ENCODE measurements at places on chromosomes 13 and 19. TPM values are rescaled to one million over a fixed set of nuclear protein-coding genes. Genes with fewer than 3 reads are reported as not detected.

The SYCN gene
- not detected for total RNA-seq

DNA sequence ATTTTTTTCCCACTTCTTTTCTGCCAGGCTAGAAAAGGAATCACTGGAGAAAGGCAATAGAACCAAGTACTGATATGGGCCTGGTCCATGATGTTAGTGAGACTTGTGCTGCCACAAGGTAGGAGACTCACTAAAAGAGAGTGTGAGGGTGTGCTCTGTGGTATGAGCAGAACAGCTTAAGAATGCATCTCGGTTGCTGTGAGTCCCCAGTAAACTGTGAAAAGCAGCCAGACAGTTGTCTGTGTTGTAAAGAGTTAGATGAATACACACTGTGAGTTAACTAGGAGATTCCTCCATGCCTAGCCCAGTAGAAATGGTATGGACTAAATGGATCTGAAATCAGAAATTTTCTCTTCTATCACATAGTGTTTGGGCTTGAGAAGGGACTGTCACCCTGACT is 1177.3 kb upstream of the MIR17HG start:
- no peak overlapping the region for H3K4me3 ChIP-seq
- no peaks in the 10 kb centered on the region for H3K4me1 ChIP-seq
- H3K27me3 ChIP-seq, result no peaks in the 10 kb centered on the region
- H3K36me3 ChIP-seq, result no peaks in the 10 kb centered on the region

- peak overlapping the region; percentile 50 for H3K4me3 ChIP-seq
- H3K27ac ChIP-seq, result no peak overlapping the region
- no peak for DNase-seq
Observed at GRCh38 chr13:24670961-24671381, 9.2 kb upstream of the ATP12A start.

GRCh38 chr13:110589793-110590390 is 25.5 kb upstream of the NAXD start:
- H3K4me3 ChIP-seq, result no peak overlapping the region
- no peaks in the 10 kb centered on the region for H3K36me3 ChIP-seq
- DNase-seq, result no peak
- peaks cover 8% of the 10 kb centered on the region for H3K27me3 ChIP-seq

GRCh38 chr13:37492075-37492474 is 106.5 kb downstream of the POSTN start:
- DNase-seq, result no peak
- no peak overlapping the region for H3K4me3 ChIP-seq
- no peak overlapping the region for H3K27ac ChIP-seq
- H3K36me3 ChIP-seq, result no peaks in the 10 kb centered on the region

DNA sequence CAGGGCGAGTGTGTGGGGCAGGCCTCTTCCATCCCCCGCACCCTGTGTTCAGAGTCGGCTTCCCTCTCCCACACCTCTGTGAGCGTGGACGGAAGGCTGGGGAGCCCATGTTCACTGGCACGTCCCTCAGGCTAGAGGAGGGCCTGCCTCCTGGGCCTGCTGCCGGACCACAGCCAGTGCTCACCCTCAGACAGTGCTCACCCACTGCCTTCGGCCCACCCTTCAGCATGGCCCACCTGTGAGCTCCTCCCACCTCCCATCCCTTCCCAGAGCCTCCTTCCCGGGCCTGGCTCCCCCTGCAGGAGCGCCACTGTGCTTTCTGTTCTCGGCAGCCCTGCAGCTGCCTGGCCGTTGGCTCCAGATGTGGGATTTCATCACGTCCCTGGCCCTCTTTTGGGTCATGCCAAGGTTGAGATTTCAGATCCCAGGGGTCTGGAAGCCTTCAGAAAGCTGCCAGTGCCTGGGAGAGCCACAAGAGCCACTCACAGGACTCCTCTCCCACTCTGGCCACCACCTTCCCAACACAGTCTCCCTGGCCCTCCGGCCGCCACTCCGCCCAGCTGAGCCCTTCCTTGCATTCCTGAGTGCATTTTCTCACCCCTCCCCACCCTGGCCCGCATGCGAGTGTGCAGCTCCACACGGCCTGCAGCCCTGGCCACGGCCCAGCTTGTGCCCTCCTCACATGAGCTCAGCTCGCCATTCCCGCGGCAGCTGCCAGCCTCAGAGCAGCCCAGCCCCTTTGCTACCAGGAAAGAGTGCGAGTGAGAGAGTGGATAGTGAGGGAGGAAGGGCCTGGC is 25.3 kb downstream of the CAPN12 start:
- no peaks in the 10 kb centered on the region for H3K4me1 ChIP-seq
- no peaks in the 10 kb centered on the region for H3K27me3 ChIP-seq
- DNase-seq, result no peak

DNA sequence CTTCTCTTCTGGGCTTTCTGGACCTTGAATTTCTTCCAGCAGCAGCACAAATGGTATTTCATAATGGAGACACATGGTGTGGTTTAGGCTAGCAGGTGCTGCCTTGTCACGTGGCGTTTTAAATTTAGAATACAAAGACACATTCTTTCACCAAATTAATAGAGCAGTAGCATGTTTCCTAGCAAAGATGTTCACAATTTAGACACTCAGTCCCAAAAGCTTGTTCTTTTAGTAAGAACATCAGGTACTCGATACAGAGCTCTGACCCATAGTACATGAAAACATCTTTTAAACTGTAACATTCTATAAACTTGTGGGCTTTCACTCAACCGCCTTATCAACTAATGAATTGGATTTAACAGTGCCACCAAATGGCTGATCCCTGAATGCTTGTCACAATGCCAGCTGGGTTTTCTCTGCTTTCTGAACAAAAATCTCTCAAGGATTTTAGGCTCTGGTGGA is 290.1 kb downstream of the DCLK1 start:
- no peaks in the 10 kb centered on the region for H3K36me3 ChIP-seq
- H3K27ac ChIP-seq, result no peak overlapping the region
- H3K27me3 ChIP-seq, result no peaks in the 10 kb centered on the region

DNA sequence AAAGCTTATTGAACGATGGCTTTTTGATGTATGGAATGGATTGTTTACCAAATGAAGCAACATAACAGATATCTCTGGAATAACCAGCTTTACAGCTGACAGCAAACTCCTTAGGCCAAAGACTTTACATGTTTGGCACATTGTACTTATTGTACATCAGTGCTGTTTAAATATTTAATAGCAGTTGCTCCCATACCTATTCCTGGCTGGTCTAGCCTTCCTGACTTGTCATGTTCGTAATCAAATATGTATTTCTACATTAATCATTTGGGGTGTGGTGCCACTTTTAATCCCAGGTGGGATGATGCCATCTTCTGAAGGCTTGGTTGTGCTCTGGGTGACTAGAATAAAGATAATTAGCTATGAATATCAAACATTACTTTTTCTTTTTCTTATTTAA is 67.4 kb upstream of the FRY start:
- peaks cover 5% of the 10 kb centered on the region for H3K4me1 ChIP-seq
- H3K36me3 ChIP-seq, result no peaks in the 10 kb centered on the region
- H3K4me3 ChIP-seq, result no peak overlapping the region
- DNase-seq, result no peak
- H3K27me3 ChIP-seq, result peaks cover 28% of the 10 kb centered on the region

DNA sequence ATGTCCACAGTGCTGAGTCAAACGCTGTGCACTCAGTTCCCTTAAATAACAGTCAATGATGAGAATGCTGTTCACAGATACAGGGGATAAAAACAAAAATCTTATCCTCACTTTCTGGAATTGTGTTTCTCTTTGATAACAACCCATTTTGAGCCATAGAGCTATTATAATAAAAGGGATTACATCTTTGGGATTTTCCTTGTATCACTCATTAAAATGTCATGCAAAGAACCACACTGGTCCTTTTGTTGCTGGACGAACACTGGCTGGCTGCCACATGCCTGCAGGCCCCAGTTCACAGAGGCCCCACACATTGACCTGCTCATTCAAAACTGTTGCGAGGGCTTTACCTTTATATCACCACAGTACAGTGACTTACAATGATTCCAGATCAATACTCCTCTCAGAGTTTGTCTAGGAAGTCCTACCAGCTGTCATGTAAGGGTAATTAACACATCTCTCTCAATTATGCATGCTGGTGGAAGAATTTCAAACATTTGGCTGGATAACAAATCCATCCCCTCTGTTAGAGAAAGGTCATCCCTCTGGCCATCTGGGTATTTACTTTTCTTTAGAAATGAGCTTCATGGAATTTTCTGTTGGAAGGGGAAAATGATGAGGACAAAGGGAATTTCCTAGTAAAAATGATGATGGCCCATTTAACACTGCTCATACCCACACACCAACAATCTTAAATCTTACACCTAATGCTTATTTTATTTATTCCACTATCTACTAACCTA is 85.9 kb downstream of the MBNL2 start:
- H3K4me3 ChIP-seq, result no peak overlapping the region
- DNase-seq, result no peak
- H3K27ac ChIP-seq, result no peak overlapping the region
- peaks cover 3% of the 10 kb centered on the region for H3K36me3 ChIP-seq

- peaks cover 7% of the 10 kb centered on the region for H3K27me3 ChIP-seq
- no peaks in the 10 kb centered on the region for H3K4me1 ChIP-seq
- no peak for DNase-seq
- no peak overlapping the region for H3K4me3 ChIP-seq
- no peaks in the 10 kb centered on the region for H3K36me3 ChIP-seq
- no peak overlapping the region for H3K27ac ChIP-seq
Observed at GRCh38 chr13:75146436-75146835, 335.5 kb downstream of the TBC1D4 start.

- no peaks in the 10 kb centered on the region for H3K36me3 ChIP-seq
- peak overlapping the region; percentile 9 for H3K4me3 ChIP-seq
- H3K27ac ChIP-seq, result no peak overlapping the region
- peaks cover 10% of the 10 kb centered on the region for H3K4me1 ChIP-seq
- no peak for DNase-seq
Observed at GRCh38 chr13:20125783-20126165, 35.1 kb downstream of the GJA3 start.

DNA sequence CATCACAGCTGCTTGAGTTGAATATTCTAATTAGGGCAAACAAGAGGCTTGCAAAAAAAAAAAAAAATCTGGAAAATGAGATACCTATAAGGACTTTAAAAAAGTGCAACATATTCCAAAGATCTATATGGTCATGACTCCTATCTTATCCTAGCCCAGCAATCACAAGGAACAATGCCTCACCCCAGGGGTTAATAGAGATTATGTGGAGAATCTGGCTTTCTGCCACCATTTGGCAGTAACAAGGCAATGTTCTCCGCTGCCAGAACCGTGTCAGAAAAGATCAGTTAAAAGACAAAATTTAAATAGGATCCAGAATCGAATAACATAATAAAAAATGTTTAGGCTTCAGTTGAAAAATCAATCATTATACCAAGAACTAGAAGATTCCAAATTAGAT is 1643.2 kb upstream of the PRR20A start:
- H3K4me3 ChIP-seq, result no peak overlapping the region
- no peak overlapping the region for H3K27ac ChIP-seq
- no peak for DNase-seq
- no peaks in the 10 kb centered on the region for H3K27me3 ChIP-seq

DNA sequence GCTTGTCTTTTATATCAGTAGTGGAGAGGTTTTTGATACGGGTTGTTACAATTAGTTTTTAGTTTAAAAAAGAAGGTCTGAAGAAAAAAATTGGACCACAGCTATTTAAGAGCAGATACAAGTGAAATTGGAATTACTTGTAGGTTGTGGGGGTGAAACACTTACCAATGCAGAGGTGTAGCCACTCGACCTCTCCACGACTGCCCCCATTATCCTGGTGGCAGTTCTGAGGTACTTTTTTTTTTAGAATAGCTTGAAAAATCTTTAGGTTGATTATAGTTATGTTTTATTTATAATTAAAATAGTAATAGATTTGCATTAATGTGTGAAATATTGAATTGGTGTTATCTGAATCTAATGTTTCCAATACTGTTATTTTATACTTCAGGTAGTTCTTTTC is 60.7 kb downstream of the PAN3 start:
- no peaks in the 10 kb centered on the region for H3K27me3 ChIP-seq
- H3K4me1 ChIP-seq, result peaks cover 8% of the 10 kb centered on the region
- no peak overlapping the region for H3K27ac ChIP-seq
- no peak for DNase-seq
- H3K4me3 ChIP-seq, result no peak overlapping the region
- peaks cover under 1% of the 10 kb centered on the region for H3K36me3 ChIP-seq

GRCh38 chr19:7202888-7203287 is 91.3 kb downstream of the INSR start:
- DNase-seq, result no peak
- no peaks in the 10 kb centered on the region for H3K36me3 ChIP-seq
- H3K27me3 ChIP-seq, result peaks cover 19% of the 10 kb centered on the region
- no peak overlapping the region for H3K4me3 ChIP-seq
- peaks cover 23% of the 10 kb centered on the region for H3K4me1 ChIP-seq

- no peak for DNase-seq
- H3K4me1 ChIP-seq, result peaks cover 15% of the 10 kb centered on the region
- H3K27me3 ChIP-seq, result peaks cover 50% of the 10 kb centered on the region
Observed at GRCh38 chr19:47469719-47470118, 2.0 kb downstream of the SLC8A2 start.

GRCh38 chr19:13978351-13979243 is 26.3 kb downstream of the DCAF15 start:
- H3K4me3 ChIP-seq, result peak overlapping the region; percentile 31
- no peak for DNase-seq
- no peaks in the 10 kb centered on the region for H3K27me3 ChIP-seq
- peaks cover 2% of the 10 kb centered on the region for H3K36me3 ChIP-seq
